Common myeloid progenitor, CD34-positive (primary cell): ENCODE measurements at places on chromosomes 13 and 19.
A peak's percentile ranks its signal among the peaks of the same experiment; 100 is the strongest.

DNA sequence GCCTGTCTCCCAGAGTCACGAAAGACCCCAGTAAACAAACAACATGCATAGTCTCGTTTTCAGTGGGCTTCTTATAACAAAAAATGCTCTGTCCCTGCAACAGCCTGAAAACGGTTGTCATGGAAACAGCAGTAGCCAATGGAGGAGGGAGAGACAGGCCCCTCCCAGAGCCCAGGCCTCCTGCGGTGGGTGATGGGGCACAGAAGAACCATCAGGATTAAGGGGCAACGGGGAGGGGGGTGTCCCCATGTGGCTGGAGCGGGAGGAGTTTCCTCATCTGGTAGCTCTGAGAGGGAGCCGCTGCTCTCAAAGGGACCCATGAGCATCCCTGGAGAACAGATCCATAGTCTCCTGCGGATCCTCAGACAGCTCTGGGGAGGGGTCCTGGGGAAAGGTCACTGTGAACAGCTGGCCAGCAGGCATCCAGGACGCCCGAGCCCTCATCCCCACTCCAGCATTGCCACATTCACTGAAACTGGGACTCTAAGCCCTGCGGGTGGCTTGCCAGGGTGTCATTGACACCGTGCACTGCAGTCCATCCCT lies 37.5 kb upstream of the PNMA8B start:
- DNase-seq, result no peak

- peak; percentile 88 for DNase-seq
Measured at GRCh38 chr13:46172531-46172991, 9.4 kb downstream of the LCP1 start.

GRCh38 chr13:22915442-22916082 lies 265.2 kb upstream of the SGCG start:
- peak; percentile 46 for DNase-seq

DNA sequence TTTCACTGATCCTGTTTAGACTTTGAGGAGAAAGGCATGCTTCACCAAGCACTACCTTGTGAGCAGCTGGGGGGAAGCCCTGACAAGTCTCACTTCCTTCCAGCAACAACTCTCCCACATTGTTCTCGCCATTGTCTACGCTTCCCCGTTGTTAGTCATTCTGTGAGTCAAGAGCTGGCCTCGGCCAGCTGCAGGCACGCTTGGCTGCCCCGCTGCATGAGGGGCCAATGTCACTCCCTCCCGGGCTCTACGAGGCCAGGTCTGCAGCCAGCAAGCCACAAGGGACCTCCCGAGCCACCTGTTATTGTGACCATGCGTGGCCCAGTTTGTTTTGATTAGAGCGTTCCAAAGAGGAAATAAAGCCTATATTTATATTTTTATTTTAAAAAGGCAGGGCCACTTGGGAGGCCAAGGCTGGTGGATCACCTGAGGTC lies 220.9 kb downstream of the FOXO1 start:
- peak; percentile 70 for DNase-seq

GRCh38 chr19:7988307-7988706 lies 17.1 kb downstream of the ELAVL1 start:
- no peak for DNase-seq

DNA sequence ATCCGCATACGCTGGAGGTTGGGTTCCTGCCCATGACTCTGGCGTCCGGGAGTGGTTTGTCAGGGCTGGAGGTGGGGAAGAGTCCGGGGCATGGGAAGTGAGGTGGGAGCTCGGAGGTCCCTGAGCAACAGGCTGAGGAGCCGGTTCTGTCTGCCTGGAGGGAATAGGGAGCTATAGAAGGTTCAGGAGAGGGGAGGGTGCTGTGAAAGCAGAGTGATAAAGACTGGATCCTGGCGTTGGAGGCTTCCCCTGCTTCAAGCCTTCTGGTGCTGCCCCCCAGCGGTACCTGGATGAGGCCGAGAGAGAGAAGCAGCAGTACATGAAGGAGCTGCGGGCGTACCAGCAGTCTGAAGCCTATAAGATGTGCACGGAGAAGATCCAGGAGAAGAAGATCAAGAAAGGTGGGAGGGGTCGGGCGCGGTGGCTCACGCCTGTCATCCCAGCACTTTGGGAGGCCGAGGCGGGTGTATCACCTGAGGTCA lies 2.6 kb downstream of the HMG20B start:
- DNase-seq, result no peak

GRCh38 chr19:6730941-6731670 lies 6.3 kb downstream of the GPR108 start:
- no peak for DNase-seq

DNA sequence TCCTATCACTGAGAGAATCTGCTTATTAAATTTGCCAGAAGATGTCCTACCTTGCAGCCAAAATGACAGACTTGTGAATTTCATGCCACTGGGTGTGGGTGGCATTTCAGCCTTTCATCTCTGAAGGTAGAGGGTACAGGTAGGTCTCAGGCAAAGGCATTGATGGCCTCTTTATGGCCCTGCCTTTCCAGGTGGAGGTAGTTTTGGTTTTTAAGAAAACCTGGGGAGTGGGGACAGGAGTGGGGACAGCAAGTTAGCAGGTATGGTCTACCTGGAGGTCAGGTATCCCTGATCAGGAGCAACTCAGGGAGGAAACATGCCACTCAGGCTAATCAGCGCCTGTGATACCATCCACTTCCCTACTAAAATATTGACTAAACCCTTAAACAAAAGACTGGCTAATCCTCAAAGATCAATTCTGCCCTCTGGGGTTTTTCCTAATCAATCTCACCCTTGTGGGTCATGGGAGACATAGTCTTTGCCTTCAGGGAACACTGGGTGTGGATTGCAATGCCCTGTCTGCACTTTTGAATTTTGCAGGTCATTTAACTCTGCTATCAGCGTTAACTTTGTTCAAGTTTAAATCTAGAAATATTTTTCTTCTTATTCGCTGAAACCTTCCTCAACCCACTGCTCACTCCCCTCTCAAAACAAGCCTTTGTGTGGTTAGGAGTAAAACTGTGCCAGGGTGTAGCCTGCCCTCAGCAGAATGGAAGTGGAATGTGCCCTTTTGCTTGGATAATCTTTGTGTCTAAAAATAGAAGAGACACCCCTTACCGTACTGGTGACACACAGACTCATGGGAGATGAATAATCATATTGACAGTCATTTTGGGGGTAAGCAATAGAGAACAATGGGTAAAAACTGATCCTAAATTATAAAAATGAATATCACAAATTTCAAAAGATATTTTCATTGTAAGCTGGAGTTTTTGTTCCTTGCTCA lies 233.7 kb downstream of the COG6 start:
- no peak for DNase-seq

GRCh38 chr13:48188131-48188530 lies 44.9 kb upstream of the ITM2B start:
- no peak for DNase-seq
